ENCODE measurements at places on chromosomes 5 and 9.

DNA sequence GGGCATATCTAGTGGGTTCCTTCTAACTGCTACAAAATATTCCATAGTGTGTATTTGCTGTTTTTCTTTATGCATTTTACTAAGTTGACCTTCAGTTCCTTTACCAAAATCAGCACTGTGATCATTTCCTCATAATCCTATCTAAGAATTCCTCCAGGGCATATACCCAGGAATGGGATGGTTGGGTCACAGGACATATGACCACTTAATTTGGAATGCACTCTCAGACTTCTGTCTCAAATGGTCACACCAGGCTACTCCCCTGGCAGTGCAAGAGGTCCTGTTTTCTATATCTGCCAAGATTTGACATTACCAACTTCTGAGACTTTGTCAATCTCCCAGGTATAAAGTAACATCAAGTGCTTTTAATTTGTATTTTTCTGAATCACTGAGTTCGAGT is 63.9 kb downstream of the ADAMTS12 start:
- DNase-seq = no peak

- DNase-seq = no peak
Measured at GRCh38 chr5:75367401-75367800, 30.4 kb downstream of the HMGCR start.

DNA sequence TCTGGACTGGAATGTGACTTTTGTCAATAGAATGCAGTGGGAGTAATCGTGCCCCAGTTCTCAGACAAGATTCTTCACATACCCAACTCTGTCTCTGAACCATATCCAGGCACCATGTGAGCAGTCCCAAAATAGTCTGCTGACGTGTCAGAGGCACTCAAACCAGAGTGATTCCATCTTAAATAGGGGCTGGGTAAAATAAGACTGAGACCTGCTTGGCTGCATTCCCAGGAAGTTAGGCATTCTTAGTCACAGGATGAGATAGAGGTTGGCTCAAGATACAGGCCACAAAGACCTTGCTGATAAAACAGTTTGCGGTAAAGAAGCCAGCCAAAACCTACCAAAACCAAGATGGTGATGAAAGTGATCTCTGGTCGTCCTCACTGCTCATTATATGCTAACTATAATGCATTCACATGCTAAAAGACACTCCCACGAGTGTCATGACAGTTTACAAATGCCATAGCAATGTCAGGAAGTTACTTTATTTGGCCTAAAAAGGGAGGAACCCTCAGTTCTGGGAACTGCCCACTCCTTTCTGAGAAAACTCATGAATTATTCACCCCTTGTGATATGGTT is 16.9 kb upstream of the PLCXD3 start:
- no peak for DNase-seq

- no peak for DNase-seq
Measured at GRCh38 chr9:122106576-122106975, 13.5 kb upstream of the TTLL11 start.

GRCh38 chr9:125805057-125805456 is 57.9 kb downstream of the PBX3 start:
- DNase-seq = no peak

- no peak for DNase-seq
Measured at GRCh38 chr9:117927354-117927753, 223.2 kb downstream of the TLR4 start.

- no peak for DNase-seq
Measured at GRCh38 chr5:13830536-13830935, 114.0 kb downstream of the DNAH5 start.

GRCh38 chr9:94824411-94824810 is 97.9 kb downstream of the AOPEP start:
- no peak for DNase-seq

DNA sequence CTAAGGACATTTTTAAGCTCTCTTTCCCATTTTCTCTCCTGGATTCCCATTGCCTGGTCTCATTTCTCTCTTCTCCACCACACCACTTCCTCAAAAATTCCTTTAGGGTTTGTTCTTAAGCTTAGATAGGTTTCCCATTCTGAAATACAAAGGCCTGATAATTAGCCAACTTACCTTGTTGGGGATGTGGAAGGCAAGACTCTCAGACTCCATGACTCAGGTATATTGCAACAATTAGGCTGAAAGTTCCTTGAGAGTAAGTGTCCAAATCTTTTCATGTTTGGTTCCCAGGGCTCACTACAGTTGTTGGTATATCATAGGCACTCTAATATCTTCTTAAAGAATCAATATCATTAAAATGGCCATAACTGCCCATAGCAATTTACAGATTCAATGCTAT is 43.6 kb downstream of the FXN start:
- DNase-seq = no peak

DNA sequence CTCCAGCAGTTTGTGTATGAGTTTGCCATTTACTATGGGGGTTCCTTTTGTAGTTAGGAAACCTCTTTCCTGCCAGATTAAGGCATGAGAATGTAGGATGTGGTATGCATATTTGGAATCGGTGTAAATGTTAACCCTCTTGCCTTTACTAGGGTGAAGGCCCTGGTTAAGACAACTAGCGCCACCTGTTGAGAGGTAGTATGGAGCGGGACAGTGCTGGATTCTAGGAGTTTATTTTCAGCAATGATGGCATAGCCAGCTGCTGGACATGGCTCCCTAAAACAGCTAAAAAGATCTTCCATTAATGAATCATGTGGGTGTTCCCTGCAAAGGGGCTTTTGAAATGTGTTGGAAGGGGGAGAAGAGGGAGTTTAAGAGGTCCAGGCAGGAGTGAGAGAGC is 30.7 kb upstream of the GPX3 start:
- no peak for DNase-seq

DNA sequence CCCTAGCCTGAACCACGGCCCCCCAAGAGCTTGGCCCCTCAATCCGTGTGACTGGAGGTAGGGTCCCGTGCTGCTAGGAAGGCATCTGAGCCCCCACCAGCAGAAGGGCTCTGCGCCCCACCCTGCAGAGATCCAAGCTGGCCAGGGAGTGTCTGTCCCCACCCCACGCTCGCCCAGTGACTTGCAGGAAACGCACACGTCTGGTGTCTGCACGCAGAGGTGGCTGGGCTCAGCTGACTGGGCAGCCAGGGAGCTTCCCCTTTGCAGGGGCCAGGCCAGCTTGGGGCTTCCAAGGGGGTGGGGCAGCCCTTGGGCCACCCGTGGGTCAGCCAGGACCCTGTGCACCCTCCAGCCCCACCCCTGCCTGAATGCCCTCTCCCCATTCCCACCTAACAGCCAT is 24.3 kb downstream of the NOTCH1 start:
- DNase-seq = no peak

GRCh38 chr5:170562875-170563228 is 59.0 kb downstream of the KCNIP1 start:
- DNase-seq = no peak

DNA sequence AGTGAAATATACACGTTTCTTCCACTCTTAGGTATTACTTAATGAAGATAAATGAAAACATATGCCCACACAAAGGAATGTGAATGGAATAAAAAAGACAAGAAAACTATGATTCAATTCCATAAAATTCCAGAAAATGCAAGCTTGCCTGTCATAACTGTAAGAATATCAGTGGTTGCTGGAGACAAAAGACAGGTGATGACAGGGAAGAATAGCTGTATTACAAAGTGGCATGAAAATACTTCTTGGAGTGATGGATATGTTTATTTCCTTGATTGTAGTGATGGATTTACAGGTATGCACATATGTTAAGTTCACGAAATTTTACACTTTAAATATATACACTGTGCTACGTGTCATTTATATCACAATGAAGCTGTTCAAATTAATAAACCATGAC is 553.3 kb downstream of the HTR1A start:
- no peak for DNase-seq

DNA sequence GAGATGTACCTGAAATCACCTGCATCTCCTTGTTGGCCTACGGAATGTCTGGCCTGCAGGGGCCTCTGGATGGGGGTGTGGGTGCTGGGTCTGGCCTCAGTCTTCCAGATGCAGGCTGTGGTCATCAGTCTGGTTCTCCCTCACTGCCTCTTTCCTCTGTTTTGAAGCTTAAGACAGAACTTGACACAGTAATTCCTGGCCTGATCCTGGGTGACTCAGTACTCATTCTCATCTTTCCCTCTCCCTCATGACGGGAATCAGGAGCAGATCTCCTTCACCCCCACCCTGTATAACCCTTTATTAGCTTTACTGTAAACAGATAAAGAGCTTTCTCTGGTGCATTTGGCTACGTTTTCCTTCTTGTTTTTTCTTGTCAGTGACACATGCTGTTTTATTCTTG is 89.3 kb upstream of the ADAMTS16 start:
- no peak for DNase-seq

- DNase-seq = no peak
Measured at GRCh38 chr5:14587150-14587549, 5.6 kb downstream of the OTULINL start.

DNA sequence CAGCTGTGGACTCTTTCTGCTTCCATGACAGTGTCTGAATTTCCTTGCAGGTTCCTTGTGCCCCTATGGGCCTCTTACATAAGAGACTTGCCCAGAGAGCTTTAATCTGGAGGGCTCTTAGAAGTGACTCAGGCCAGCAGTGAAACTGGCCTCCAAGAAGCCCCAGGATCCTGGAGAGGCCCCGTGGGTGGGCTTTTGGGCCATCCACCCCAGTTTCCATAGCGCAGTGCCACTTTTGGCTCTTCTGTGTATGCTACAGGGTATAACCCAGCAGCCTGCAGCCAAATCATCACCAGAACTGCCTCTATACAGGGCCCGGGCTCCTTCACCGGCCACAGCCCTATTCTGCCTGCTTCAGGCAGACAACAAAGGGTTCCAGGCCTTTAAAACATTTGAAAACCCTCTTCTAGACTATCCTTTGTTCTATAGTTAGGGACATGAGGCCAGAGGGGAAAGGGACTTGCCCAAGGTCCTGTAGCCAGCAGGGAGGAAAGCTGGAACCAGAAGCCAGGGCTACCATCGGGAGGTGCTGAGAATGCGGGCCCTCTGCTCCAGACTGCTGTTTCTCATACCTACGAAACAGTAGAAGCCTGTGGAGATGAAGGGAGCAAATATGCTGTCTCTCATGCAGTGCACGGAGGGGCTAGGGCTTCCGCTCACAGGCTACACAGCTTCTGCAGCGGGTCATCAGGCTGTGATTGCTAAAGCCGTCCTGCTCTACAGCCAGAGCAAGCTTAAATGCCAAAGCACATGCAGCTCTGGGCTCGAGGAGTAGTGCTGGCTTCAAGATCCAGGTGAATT is 18.0 kb downstream of the SH3PXD2B start:
- DNase-seq = no peak

DNA sequence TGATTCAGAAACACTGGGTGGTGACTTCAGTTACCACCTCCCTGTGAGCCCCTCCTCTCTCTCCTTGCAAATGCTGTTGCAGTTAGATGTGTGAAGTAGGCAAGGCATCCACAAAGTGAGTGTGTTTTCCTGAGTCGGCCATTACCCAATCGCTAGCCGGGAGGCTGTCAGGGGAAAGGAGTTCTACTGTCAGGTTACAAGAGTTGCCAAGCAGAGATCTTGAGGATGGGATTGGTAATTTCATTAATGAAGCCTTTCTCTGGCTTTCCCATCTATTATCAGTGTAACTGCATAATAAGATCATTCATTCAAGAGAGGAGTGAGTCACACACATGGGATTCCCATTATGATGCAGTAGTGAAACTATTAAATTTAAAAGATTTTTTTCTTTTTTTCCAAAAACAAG is 106.9 kb downstream of the GLDC start:
- no peak for DNase-seq

Measured in T47D (cell line).